Activated T-helper 1 cell treated with anti-CD3 and anti-CD28 coated beads, Interleukin-12 subunit alpha, Interleukin-12 subunit beta, Interleukin-2, Interleukin-4 antibody, amounts not matched to agents 30 ng/mL and 10 ng/mL and 1 ng/mL, durations not matched to agents 14 hours and 24 hours and 36 hours (primary cell): ENCODE measurements at places on chromosomes 1 and 21.

GRCh38 chr1:21926814-21927532, 10.1 kb downstream of the HSPG2 start:
- H3K27ac ChIP-seq, result no peak overlapping the region
- no peak overlapping the region for H3K4me3 ChIP-seq
- no peaks in the 10 kb centered on the region for H3K27me3 ChIP-seq
- H3K4me1 ChIP-seq, result no peaks in the 10 kb centered on the region

- DNase-seq, result no peak
- peaks cover 37% of the 10 kb centered on the region for H3K27me3 ChIP-seq
- no peak overlapping the region for H3K27ac ChIP-seq
- H3K4me3 ChIP-seq, result no peak overlapping the region
Measured at GRCh38 chr1:152517237-152517811, 3.0 kb downstream of the CRCT1 start.

GRCh38 chr1:24157918-24158481, 15.1 kb upstream of the IL22RA1 start:
- DNase-seq, result no peak
- H3K27ac ChIP-seq, result no peak overlapping the region
- no peak overlapping the region for H3K4me3 ChIP-seq
- no peaks in the 10 kb centered on the region for H3K36me3 ChIP-seq
- no peaks in the 10 kb centered on the region for H3K27me3 ChIP-seq

DNA sequence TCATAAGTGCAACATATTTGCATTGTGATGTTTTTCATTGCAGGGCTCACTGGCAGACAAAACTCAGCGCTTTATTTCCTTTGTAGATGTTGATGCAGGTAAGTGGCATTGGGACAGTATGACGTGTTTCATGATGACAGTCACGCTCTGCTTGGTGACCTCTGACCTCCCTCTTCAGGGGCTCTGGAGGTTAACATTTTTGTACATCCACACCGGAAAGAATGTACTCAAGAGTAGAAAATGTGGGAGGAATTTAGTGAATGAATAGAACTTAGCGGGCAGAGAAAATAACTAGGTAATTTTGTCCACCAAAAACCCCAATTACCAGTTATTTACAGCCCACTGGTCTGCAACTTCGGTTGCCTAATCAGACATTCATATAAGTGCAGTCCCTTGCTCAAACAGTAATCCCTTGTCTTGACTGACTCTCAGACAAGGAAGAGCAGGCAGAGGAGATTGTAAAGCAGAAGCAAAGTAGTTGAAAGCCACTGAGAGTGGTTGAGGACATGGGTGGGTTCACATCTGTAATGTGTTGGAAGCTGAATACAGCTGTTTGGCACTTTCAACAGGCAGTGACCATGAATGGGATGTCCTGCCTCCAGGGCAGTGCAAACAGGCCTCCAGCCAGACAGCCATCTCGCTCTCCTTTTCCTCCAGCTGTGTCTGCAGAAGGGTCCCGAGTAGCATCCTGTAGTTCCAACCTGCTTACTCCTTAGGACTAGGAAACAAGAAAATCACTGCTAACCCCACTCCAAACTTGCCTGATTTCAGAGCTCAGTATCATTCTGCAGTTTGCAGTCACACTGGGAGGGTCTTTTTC, 188.9 kb downstream of the NRIP1 start:
- no peak overlapping the region for H3K27ac ChIP-seq
- H3K36me3 ChIP-seq, result no peaks in the 10 kb centered on the region
- no peak for DNase-seq
- no peaks in the 10 kb centered on the region for H3K27me3 ChIP-seq
- no peaks in the 10 kb centered on the region for H3K4me1 ChIP-seq
- H3K4me3 ChIP-seq, result no peak overlapping the region

DNA sequence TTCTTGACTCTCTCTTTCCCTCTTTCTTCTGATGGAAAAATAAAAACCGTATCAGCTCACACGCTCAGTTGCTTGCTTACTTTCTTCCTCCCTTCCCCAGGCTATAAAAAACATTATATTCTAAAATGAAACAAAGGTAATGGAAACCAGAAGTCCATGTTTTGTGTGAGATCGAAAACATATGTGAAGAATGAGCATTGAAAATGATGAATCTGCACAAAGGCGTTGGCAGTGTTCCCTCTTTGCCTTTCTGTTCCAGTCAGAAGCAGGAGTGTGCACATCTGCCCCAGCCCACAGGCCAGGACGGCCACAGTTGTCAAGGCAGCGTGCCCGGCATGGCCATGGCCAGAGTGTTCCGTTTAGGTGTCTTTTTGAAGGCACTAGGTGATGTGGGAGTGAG, 185.3 kb upstream of the USP24 start:
- no peak overlapping the region for H3K27ac ChIP-seq
- H3K4me3 ChIP-seq, result no peak overlapping the region
- peaks cover 8% of the 10 kb centered on the region for H3K27me3 ChIP-seq
- no peaks in the 10 kb centered on the region for H3K4me1 ChIP-seq
- DNase-seq, result no peak

DNA sequence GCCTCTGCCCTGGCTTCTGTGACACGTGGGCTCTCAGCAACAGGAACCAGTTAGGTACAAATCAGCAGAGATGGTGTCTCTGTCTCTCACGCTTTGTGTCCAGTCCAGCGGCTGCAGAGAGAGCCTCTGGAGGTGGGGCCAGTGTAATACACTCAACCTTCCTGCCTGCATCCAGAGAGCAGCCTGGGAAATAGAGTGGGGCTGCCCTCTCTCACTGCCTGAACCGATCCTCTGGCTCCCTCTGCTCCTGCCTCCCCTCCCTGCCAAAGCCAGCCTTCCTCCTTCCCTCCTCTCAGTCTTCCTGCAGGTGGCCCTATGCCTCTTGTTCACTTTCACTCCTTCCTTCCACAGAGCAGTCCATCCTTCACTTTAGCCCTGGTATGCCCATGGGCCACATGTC, at the start of gene ZNF648:
ZNF648 (minus strand) TSS at position 119 of the 400 bp plus-strand sequence. CDS start 3,702 bp downstream, outside the sequence.
- no peak for DNase-seq
- no peak within 1 kb of the TSS for H3K27ac ChIP-seq
- H3K36me3 ChIP-seq, result no peaks in the 10 kb centered on the region
- peaks cover 34% of the 10 kb centered on the region for H3K27me3 ChIP-seq
- H3K4me3 ChIP-seq, result no peak within 1 kb of the TSS

GRCh38 chr1:236830560-236830959, 35.5 kb downstream of the MTR start:
- H3K36me3 ChIP-seq, result peaks cover 52% of the 10 kb centered on the region
- H3K27ac ChIP-seq, result no peak overlapping the region
- no peak overlapping the region for H3K4me3 ChIP-seq
- no peaks in the 10 kb centered on the region for H3K27me3 ChIP-seq
- H3K4me1 ChIP-seq, result peaks cover 10% of the 10 kb centered on the region
- DNase-seq, result no peak

DNA sequence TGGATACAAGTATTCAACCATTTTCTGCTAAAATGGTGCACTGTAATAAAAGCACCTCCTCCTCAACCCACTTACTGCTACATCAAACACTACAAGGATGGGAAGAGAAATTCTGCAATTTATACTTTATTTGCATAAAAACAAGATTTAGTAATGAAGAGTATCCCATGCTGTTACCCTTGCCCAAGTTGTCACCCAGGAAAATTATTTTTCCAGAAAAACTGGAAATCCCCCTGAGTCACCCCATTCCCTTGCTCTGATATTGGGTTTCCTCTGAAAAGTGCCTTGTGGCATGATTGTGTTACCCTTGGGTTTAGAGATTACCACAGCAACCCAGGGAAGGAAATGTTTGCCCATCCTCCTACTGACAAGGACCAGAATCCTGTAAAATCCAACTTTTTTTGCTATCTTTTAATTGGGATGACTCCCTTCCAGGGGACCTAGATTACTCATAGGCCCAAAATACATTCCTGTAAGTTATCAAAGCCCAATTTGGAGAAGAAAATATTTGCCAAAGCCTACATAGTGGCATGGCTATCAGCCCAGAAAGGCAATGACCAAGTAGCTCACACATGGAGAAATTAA, 16.5 kb upstream of the ZC3H11B start:
- H3K27me3 ChIP-seq, result peaks cover 2% of the 10 kb centered on the region
- DNase-seq, result no peak
- no peaks in the 10 kb centered on the region for H3K36me3 ChIP-seq
- no peaks in the 10 kb centered on the region for H3K4me1 ChIP-seq

DNA sequence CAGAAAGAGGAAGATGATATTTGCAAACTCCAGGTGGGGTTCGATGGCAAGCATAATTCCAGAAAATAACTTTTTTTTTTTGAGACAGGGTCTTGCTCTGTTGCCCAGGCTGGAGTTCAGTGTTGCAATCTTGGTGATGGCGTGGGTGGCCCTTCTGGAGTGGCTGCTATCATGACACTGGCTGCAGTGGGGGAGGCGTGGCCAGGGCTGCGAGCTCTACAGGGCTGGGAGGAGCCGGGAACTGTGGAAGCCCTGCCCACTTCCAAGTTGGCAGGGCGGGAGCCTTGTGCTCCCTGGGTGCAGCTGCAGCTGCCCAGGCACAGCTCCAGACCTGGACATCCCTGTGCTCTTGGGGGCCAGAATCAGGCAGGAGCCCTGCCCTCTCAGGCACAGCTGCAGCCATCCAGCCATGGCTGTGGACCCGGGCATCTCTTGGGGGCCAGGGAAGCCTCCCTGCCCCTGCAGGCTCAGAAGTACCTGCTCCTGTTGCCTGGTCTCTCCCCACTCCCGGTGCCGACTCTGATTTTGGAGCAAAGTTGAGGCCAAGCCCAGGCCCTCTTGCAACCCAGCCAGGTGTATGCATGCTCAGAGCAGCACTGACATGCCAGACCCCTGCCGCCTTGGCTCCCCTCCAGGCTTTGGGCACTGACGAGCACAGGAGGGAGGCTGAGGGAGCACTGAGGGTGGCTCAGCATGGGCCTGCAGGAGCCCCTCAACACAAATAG, 7.2 kb upstream of the BCL10 start:
- H3K27me3 ChIP-seq, result peaks cover 34% of the 10 kb centered on the region
- no peak overlapping the region for H3K4me3 ChIP-seq
- no peak overlapping the region for H3K27ac ChIP-seq
- peaks cover 22% of the 10 kb centered on the region for H3K4me1 ChIP-seq

DNA sequence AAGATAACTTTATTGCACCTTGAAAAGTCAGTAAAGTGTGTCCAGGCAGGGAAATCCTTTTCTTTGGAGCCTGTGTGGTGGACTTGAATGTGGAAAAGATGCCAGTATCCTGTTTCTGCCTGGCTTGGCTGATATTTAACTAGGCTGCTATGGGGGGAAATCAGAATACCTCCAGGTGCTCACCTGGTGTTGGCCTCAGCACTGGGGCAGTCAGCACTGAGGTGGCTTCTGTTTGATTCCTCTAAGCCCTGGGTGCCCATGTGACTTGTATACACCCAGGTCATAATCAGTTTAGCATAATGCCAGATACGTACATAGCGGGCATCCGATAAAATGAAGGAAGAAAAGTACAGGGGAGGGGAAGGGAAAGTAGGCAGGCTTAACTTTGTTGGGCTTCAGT, 7.2 kb downstream of the PHGDH start:
- no peak overlapping the region for H3K4me3 ChIP-seq
- H3K27ac ChIP-seq, result no peak overlapping the region
- H3K36me3 ChIP-seq, result peaks cover 23% of the 10 kb centered on the region
- peaks cover 29% of the 10 kb centered on the region for H3K4me1 ChIP-seq
- H3K27me3 ChIP-seq, result no peaks in the 10 kb centered on the region

DNA sequence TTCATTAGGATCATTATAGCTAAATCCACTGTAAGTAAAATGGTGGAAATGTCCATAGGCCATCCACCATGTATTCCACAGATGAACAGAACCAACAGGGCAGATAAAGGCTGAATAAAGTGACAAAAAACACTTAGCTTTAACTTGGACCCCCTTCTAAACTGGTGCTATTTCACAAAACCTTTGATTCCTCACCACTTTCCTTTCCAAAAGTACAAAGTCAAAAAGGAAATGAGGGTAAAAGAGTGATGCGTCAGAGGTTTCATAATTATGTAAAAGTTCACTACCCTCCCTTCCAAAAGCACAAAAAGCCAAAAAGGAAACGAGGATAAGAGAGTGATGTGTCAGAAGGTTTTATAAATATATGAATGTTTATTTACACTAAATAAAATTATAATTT, 172.2 kb downstream of the TBX15 start:
- H3K27me3 ChIP-seq, result no peaks in the 10 kb centered on the region
- H3K4me1 ChIP-seq, result no peaks in the 10 kb centered on the region

GRCh38 chr21:20661745-20662422, 336.3 kb upstream of the NCAM2 start:
- no peaks in the 10 kb centered on the region for H3K27me3 ChIP-seq
- DNase-seq, result no peak
- H3K27ac ChIP-seq, result no peak overlapping the region
- H3K4me1 ChIP-seq, result no peaks in the 10 kb centered on the region
- H3K4me3 ChIP-seq, result no peak overlapping the region
- no peaks in the 10 kb centered on the region for H3K36me3 ChIP-seq

- no peak overlapping the region for H3K27ac ChIP-seq
- no peak for DNase-seq
- peaks cover 8% of the 10 kb centered on the region for H3K27me3 ChIP-seq
- no peak overlapping the region for H3K4me3 ChIP-seq
- H3K4me1 ChIP-seq, result peaks cover 22% of the 10 kb centered on the region
Measured at GRCh38 chr1:43938383-43938782, 4.8 kb downstream of the ARTN start.

DNA sequence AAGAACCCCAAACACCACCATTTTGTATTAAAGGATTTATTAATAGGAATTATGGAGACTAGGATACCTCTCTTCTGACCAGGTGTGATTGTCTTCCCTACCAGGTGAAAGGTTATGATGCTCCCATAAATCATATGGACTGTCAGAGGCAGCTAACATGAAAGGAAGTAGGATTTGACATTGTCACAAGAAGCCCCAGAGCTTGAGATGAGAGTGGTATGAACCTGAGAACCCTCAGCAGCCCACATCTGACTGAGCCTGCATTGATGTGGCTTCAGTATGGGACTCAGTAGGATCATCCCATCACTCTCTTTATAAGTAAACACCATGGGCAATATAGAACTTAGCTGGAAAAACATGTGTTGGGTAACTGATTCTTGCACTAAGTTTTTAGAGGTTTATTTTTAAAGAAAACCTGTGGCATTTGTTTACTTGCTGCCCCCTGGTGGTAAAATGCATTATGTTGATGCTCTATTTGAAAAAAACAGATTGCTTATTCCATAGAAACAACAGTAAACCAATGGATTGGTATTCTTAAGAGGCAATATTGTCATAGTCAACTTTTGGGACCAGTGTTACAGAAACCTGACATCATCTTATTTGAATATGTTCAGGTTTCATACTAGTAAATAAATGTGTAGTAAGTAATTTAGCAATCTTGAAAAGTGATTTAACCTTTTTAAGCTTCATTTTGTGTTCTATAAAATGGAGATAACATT, 16.6 kb upstream of the CACYBP start:
- no peaks in the 10 kb centered on the region for H3K27me3 ChIP-seq
- peaks cover 28% of the 10 kb centered on the region for H3K4me1 ChIP-seq
- H3K4me3 ChIP-seq, result no peak overlapping the region
- H3K27ac ChIP-seq, result no peak overlapping the region
- peaks cover 43% of the 10 kb centered on the region for H3K36me3 ChIP-seq

DNA sequence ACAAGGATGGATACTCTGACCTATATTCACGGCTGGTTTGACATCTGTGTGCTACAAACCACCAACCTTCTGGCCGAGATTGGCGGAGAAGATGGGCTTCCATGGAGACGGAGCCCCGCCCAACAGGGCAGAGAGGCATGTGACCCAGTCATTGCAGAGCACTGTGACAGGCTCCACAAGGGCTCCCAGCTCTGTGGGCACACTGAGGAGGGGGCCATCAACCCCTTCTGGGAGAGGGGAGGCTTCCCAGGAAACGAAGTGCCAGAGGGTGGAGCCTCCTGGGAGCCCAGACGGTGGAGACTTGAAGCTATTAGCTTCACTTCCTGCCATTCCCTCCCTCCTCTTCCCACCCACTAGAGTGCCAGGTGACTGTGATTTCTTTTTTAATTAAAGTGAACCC, 71.6 kb upstream of the IFFO2 start:
- no peaks in the 10 kb centered on the region for H3K4me1 ChIP-seq
- H3K4me3 ChIP-seq, result no peak overlapping the region
- no peak overlapping the region for H3K27ac ChIP-seq

GRCh38 chr1:116868385-116868784, 41.3 kb upstream of the PTGFRN start:
- no peak overlapping the region for H3K27ac ChIP-seq
- H3K4me1 ChIP-seq, result peaks cover 5% of the 10 kb centered on the region
- no peak for DNase-seq
- H3K36me3 ChIP-seq, result no peaks in the 10 kb centered on the region
